AG09309 (cell line): ENCODE measurements at places on chromosomes 5 and 9.

GRCh38 chr5:130532786-130533185 is 628.5 kb downstream of the CHSY3 start:
- DNase-seq = no peak

GRCh38 chr9:70324963-70325362 is 66.2 kb downstream of the SMC5 start:
- DNase-seq = peak; percentile 57

DNA sequence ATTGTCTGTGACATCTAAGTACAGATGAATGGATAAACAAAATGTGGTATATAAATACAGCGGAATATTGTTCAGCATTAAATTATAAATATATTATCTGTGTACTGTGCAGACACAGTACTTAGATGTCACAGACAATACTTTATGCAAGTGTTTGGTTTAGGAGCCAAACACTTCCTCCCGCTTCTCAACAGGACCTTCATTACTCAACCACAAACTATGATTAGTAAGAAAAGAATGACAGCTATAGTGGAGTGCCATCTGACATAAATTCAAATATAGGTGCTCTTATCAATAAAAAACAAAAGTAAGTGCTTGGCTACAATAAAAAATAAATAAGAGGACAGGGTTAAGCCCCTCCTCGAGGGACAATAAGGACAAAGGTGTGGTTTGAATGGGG is 38.9 kb upstream of the STX17 start:
- DNase-seq = no peak

DNA sequence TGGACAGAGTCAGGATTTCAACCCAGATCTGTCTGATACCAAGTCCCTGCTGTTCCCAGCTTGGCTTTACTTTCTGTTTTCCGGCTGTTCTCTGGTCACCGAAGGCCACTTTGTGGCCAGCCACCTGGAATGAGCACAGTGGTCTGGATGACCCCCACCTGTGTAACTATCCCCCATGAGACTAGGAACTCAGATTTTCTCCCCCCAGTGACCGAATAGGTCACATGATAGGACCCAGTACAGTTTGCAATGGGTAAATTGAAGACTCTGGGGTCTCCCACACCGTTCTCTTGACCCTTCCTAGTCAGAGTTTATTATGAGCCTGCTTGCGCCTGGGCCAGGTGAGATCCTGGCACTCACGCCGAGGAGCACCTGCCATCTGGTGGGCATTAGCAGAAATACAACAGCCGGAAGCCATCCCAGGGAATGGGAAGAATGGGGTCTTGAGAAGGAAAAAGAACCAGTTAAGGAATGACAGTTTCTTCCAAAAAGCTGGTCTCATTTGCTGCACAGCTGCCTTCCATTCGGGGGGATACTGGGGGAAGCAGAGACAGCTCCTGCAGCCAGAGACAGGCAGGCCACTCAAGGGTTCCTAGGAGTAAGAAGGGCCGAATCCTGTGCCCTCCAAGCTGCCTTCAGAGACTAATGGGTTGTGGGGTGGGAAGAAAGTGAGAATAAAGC is 7.1 kb downstream of the PHYHD1 start:
- DNase-seq = no peak

DNA sequence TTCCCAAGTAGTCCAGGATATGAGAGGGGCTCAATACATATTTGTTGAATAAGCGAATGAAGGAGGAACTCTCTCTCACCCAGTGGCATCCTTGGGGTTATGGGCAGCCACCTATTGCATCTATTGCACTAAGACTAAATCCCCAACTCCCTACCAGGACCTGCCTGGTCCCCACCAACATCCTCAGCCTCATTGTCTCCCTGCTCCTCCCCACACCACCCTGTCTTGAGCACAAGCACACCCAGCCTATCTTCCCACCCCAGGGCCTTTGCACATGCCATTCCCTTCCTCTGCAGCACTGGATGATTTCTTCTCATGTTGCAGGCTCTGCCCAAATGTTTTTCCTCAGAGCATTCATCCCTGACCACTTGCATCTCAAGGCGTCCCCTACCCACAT is 133.8 kb downstream of the BARX1 start:
- DNase-seq = no peak
